ENCODE measurements at places on chromosomes 3 and 15. TPM values are rescaled to one million over a fixed set of nuclear protein-coding genes. Genes with fewer than 3 reads are reported as not detected.
A peak's percentile ranks its signal among the peaks of the same experiment; 100 is the strongest.

DNA sequence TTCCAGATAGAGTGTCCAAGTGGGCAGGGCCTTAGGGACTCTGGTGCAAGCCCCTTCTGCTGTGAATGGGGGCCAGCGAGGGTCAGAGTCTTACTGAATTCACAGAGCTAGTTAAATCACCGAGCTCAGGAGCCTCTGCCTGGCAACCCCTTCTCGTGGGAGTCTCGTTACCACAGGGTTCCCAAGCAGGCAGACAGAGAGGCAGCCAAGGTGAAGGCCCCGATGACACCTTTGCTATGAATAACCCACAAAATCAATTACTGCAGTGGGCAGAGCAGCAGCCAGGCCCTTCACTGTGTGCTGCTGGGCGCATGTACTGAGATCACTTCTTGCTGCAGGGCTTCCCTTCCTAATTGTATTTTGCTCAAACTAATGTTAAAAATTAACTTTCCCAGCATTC lies 56.9 kb downstream of the SPSB4 start:
- no peaks in the 10 kb centered on the region for H3K4me1 ChIP-seq
- no peaks in the 10 kb centered on the region for H3K27me3 ChIP-seq
- no peak for DNase-seq
- H3K27ac ChIP-seq, result no peak overlapping the region
- H3K36me3 ChIP-seq, result no peaks in the 10 kb centered on the region

- no peak overlapping the region for H3K4me3 ChIP-seq
- DNase-seq, result no peak
- no peak overlapping the region for H3K27ac ChIP-seq
- peaks cover 7% of the 10 kb centered on the region for H3K36me3 ChIP-seq
- H3K27me3 ChIP-seq, result no peaks in the 10 kb centered on the region
- peaks cover 5% of the 10 kb centered on the region for H3K4me1 ChIP-seq
Measured at GRCh38 chr3:101862416-101863165, 13.3 kb downstream of the NFKBIZ start.

DNA sequence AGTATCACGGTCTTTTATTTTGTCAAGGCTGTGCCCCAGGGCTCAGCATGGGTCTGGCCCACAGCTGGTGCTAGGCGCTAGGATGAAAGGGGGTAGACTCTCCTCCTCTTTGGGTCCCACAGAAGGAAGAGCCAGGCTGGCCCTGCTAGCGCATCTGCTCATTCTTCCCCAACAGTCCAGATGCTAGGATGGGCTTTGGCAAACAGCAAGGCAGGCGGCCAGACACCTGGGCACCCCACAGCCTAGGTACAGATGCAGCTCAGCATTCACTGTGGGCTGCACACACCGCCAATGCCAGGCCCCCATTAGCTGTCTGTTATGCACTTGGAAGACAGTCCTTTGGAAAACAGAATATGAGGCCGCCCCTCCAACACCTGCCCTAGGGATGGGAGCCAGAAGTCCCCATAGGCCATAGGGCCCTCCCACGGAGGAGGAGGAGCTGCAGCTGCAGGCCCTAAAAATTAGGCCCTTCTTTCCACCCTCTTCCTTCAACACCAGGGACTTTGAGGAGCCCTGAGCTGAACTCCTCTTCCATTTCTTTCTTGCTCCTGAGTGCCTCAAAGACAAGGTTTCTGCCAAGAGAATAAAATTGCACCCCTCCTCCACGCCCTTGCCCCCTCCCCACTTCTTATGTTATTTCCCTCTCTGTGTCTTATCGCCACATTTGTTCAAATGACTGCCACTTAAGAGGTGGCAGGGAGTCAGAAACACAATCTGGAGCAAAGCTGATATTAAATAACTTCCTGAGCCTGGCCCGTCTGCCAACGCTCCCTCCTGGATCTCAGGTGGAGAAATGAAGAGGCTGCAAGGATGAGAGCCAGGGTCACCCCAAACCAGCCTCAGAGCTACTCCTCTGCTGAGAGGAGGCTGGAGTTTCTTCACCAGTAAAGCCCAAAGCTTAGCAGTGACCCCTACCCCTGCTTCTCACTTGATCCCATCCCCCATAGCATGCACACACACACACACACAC lies 13.7 kb downstream of the NTRK3 start:
- no peak overlapping the region for H3K4me3 ChIP-seq
- no peak overlapping the region for H3K27ac ChIP-seq
- H3K36me3 ChIP-seq, result no peaks in the 10 kb centered on the region
- no peak for DNase-seq

GOLGA6D gene
- 0.12 TPM for total RNA-seq

CNBP gene
- total RNA-seq, result 353 TPM

HESX1 gene
- total RNA-seq, result 2.1 TPM

DNA sequence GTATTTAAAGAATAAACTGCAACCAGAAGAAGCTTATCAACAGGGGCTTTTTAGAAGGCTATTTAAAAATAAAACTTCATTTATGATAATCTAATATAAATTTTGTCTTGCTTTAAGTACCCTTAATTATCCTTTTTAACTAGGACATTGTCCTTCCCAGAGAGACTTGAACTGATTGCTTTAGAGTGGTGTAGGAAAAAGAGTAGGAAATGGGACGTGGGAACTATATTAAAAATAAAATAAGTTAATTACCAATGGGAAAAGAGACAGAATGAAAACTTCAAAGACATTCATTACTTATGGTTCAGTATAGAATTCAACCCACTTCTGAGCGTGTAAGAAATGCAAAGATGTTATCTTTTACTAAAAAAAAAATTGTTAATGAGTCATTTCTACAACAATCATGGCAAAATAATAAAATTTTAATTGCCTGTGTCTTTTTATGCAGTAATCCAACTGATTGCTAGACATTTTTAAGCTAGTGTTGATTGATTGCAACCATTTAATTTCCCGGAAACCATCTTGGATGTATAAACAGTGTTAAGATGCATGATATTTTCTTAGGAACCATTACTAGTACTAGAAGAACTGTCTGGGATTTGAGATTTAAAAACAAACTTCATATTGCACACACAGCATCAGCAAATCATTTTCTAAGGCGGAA lies 298.8 kb upstream of the UMPS start:
- DNase-seq, result no peak
- H3K27me3 ChIP-seq, result peaks cover 13% of the 10 kb centered on the region
- H3K4me3 ChIP-seq, result no peak overlapping the region
- peaks cover 11% of the 10 kb centered on the region for H3K4me1 ChIP-seq
- no peak overlapping the region for H3K27ac ChIP-seq

GRCh38 chr3:133962849-133963248 lies 66.9 kb downstream of the SLCO2A1 start:
- no peak overlapping the region for H3K4me3 ChIP-seq
- no peaks in the 10 kb centered on the region for H3K4me1 ChIP-seq
- H3K27me3 ChIP-seq, result no peaks in the 10 kb centered on the region
- H3K36me3 ChIP-seq, result no peaks in the 10 kb centered on the region
- no peak overlapping the region for H3K27ac ChIP-seq
- no peak for DNase-seq

- no peak overlapping the region for H3K4me3 ChIP-seq
- H3K27ac ChIP-seq, result no peak overlapping the region
- H3K4me1 ChIP-seq, result no peaks in the 10 kb centered on the region
- H3K27me3 ChIP-seq, result no peaks in the 10 kb centered on the region
- no peaks in the 10 kb centered on the region for H3K36me3 ChIP-seq
Measured at GRCh38 chr3:144437989-144438388, 466.4 kb downstream of the DIPK2A start.

DNA sequence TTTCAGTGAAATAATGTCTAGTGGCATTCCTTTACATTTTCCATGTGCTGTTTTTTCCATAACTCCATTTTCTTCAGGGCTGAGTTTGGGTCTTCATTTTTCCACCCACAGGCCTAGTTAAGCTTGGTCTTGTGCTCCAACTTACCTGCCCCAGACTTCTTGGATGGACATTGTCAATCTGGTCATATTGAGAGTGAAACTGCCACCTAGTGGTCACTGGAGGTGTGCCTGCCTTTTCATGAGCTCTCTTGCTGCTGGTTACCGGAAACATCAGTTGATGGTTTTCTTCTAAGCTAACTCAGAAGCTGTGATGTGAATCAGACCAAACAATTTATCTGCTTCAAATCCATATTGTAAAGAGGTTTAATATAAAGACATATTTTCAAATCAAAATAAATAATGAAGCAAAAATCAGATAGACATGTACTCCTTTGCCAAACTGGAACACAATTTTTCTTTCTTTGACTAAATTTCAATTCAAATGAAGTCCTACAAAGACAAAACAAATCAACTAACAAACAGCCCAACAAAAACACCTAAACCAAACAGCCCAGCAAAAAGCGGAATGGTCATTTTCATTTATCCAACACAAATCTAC lies 135.1 kb upstream of the RASGRP1 start:
- H3K27ac ChIP-seq, result no peak overlapping the region
- peak; percentile 54 for DNase-seq
- H3K27me3 ChIP-seq, result no peaks in the 10 kb centered on the region
- 0 out of 2 replicates have a peak, but pooled peaks cover 3% of the 10 kb centered on the region for H3K4me1 ChIP-seq
- H3K36me3 ChIP-seq, result no peaks in the 10 kb centered on the region

DNA sequence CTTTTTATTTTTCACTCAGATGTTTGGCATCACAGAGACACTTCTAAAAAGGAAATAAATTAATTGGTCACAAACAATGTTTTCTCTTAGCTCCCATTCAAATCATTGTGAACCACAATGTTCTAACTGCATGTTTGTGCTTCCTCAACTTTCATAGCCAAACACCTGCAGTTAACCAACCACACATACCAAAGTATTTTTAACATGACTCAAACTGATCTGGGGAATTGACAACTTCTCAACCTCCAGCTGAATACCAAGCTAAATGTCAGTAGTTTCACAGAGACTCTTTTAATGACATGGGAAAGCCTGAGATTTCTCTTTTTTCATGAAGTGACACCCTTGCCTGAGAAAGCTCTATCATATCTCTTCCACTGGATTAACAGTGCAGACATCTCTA lies 217.9 kb upstream of the MME start:
- H3K27me3 ChIP-seq, result no peaks in the 10 kb centered on the region
- DNase-seq, result no peak
- H3K4me3 ChIP-seq, result no peak overlapping the region
- no peak overlapping the region for H3K27ac ChIP-seq

DNA sequence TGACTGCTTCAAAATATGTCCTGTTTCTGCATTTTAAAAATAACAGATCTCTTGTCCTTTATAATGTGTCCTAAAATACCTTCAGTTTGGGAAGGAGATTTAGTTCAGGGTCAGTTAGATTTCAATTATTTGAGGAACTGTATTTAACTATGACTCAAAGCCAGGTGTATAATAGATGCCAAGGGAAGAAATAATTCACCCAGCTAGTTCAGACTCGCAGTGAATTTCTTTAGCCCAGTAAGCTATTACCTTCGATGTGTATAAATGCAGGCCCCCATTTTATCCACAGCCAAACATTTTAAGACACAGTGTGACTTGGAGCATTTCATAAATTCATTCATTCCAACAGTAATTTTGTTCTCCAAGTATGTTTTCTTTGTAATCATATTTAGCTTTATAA lies 458.0 kb downstream of the ZNF385D start:
- no peaks in the 10 kb centered on the region for H3K27me3 ChIP-seq
- H3K36me3 ChIP-seq, result no peaks in the 10 kb centered on the region
- no peaks in the 10 kb centered on the region for H3K4me1 ChIP-seq
- no peak for DNase-seq
- H3K4me3 ChIP-seq, result no peak overlapping the region

- no peak overlapping the region for H3K4me3 ChIP-seq
- H3K4me1 ChIP-seq, result peaks cover 13% of the 10 kb centered on the region
- H3K36me3 ChIP-seq, result no peaks in the 10 kb centered on the region
- H3K27ac ChIP-seq, result no peak overlapping the region
- H3K27me3 ChIP-seq, result no peaks in the 10 kb centered on the region
Measured at GRCh38 chr3:99825004-99825640, 7.5 kb downstream of the CMSS1 start.

DNA sequence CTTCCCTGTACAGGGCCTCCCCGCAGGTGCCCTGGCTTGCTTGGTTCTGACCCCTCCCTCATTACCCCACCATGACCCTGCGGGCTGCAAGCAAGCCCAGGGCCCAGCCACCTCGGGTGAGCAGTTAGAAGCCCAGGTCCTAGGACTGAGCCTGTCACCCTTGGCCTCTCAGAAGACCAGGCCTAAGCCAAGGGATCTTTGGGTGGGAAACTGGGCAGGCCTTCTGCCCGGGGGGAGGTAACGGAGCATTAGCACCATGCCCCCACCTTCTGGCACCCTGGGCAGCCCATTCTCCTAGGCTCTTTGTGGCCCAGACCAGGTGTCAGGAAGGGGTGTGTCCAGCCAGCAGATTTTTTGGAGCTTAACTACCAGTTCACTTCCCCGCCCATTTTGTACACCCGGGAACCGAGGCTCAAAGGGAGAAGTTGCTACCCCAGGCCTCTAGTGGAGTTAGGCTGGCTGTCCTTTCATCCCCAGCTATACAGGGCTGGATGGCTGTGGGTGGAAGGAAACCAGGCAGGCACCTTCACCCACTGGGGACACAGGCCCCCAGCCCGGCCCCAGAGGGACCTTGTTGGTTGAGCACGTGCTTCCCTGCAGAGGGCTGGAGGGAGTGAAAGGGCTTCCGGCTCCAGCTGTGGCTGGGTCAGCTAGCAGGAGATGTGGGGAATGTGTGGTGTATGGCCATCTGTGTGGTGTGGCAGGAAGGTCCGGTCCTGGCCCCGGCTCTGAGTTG lies 1.4 kb downstream of the CSK start:
- peak overlapping the region; percentile 92 for H3K4me3 ChIP-seq
- H3K36me3 ChIP-seq, result peaks cover 5% of the 10 kb centered on the region
- H3K27ac ChIP-seq, result peak overlapping the region; percentile 92
- no peaks in the 10 kb centered on the region for H3K27me3 ChIP-seq
- no peak for DNase-seq

- peaks cover 27% of the 10 kb centered on the region for H3K27me3 ChIP-seq
- H3K27ac ChIP-seq, result no peak overlapping the region
- H3K4me1 ChIP-seq, result no peaks in the 10 kb centered on the region
- no peak overlapping the region for H3K4me3 ChIP-seq
- no peak for DNase-seq
Measured at GRCh38 chr15:61725251-61725650, 335.0 kb downstream of the VPS13C start.

GRCh38 chr15:70964058-70964457 lies 71.4 kb downstream of the LRRC49 start:
- no peaks in the 10 kb centered on the region for H3K4me1 ChIP-seq
- no peak overlapping the region for H3K27ac ChIP-seq
- no peaks in the 10 kb centered on the region for H3K27me3 ChIP-seq
- no peak overlapping the region for H3K4me3 ChIP-seq

CYP8B1 gene
- total RNA-seq, result 0.12 TPM

GOLGA6B gene
- 0.10 TPM for total RNA-seq

FGD5 gene
- 0.22 TPM for total RNA-seq

- no peaks in the 10 kb centered on the region for H3K36me3 ChIP-seq
- H3K4me1 ChIP-seq, result no peaks in the 10 kb centered on the region
- no peak overlapping the region for H3K27ac ChIP-seq
- DNase-seq, result no peak
- H3K27me3 ChIP-seq, result no peaks in the 10 kb centered on the region
- H3K4me3 ChIP-seq, result no peak overlapping the region
Measured at GRCh38 chr3:8555113-8555661, 53.6 kb downstream of the LMCD1 start.

MCCC1 gene
- 12.6 TPM for total RNA-seq

DNA sequence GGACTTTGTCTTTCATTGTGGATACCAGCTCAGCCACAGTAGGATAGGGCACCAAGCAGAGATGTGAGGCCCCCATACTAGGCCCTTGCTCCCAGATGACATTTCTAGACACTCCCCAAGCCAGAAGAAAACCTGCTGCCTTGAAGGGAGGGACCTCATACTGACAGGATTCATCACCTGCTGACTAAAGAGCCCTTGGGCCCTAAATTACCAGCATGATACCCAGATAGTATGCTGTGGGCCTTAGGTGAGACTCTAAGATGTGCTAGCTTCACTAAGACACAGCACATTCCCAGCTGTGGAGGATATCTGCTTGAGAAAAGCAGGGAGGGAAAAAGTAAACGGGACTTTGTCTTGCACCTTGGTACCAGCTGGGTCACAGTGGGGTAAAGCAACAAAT lies 324.0 kb downstream of the TBL1XR1 start:
- no peaks in the 10 kb centered on the region for H3K27me3 ChIP-seq
- DNase-seq, result no peak
- no peaks in the 10 kb centered on the region for H3K36me3 ChIP-seq
- H3K27ac ChIP-seq, result no peak overlapping the region
- H3K4me1 ChIP-seq, result no peaks in the 10 kb centered on the region

Measured in HCT116 (cell line).